ENCODE measurements at places on chromosomes 12 and 14.

GRCh38 chr12:102061560-102062418 lies at the start of gene WASHC3:
Gene WASHC3 (minus strand): TSS chr12:102061991. CDS start chr12:102061962, 29 bp downstream.
- peak; percentile 92 for DNase-seq

DNA sequence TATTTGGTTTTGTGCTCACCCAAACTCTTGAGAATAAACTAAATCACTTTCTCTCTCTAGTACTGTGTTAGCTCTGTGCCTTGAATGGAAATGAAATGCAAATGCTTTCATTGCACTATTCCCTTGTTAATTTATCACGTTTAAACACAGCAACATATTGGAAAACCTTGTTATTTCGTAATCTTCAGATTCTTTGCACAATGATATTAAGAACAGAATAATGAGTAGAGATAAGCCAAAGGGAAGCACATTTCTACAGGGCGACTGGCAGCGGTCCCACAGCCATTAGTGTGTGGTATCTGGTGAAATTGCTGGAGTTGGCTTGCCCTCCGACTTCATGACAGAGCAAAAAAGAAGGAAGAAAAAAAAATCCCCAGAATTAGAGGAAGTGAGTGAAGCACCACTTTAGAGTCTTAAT lies 166.1 kb upstream of the E2F7 start:
- DNase-seq: no peak

GRCh38 chr14:51816031-51816430 lies 44.4 kb upstream of the GNG2 start:
- DNase-seq: no peak

GRCh38 chr12:43004908-43005307 lies 415.4 kb upstream of the PRICKLE1 start:
- DNase-seq: no peak

DNA sequence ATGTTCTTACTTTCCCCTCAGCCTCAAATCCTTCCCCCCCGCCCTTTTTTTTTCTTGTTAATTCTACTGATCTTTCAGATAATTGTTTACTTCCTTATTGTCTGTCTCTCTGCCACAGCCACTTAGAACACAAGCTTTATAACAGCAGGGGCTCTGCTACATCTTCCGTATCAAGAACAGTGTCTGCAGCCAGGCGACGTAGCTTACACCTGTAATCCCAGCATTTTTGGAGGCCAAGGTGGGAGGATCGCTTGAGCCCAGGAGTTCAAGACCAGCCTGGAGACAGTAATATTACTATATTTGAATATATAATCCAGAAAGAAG lies 5.4 kb downstream of the SOS2 start:
- no peak for DNase-seq

- peak; percentile 44 for DNase-seq
Observed at GRCh38 chr14:69484444-69485314, at the start of gene PLEKHD1. Gene PLEKHD1 (plus strand): TSS chr14:69484728. CDS start chr14:69484966, 238 bp downstream.

DNA sequence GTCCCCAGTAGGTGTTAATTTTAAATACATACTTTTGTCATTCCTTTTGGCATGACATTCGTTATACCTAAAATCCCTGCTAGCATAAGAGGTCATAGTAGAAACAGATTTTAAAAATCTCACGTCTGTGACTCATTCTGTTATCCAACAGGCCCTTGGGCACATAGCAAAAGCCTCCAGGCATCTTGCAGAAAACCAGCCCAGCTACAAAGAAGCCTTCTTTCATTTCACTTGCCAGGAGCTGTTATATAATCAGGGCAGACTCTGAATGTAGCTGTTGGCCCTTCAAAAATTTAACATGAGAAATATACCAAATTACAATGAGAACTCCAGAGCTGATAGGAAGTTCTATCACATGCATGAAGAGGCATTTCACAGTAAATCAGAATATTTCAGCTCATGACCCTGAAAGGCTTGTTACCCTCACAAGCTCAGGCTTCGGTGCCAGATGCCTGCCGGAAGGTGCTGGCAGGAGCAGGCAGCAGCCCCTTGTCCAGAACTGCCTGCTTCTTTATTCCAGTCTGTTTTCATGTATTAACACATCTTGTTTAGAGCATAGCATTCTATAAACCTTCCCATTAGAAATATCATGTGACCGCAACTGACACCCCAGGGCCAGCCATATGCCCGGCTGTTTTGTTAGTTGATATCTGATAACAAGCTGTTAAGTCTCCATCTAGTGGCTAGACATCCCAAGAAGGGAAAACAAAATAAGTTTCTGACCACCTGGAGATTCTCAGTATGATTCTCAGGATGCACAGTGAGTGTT lies 17.8 kb downstream of the E2F7 start:
- DNase-seq: no peak

- no peak for DNase-seq
Observed at GRCh38 chr12:110565894-110566871, 16.9 kb downstream of the PPTC7 start.

DNA sequence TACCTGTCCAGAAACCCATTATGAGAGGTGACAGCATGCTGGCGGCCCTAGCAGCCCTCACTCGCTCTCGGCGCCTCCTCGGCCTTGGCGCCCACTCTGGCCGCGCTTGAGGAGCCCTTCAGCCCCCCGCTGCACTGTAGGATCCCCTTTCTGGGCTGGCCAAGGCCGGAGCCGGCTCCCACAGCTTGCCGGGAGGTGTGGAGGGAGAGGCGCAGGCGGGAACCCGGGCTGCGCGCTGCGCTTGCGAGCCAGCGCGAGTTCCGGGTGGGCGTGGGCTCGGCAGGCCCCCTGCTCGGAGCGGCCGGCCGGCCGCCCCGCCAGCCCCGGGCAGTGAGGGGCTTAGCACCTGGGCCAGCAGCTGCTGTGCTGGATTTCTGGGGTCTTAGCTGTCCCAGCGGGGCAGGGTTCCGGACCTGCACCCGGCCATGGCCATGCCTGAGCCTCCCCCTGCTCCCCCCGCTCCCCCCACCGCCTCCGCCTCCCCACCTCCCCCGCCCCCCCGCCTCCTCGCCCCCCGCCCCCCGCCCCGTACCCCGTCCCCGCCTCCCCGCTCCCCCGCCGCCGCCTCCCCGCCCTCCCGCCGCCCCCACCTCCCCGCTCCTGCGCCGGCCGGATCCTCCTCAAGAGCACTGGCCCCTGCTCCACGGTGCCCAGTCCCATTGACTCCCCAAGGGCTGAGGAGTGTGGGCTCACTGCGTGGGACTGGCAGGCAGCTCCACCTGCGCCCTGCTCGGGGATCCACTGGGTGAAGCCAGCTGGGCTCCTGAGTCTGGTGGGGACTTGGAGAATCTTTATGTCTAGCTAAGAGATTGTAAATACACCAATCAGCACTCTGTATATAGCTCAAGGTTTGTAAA lies 163.1 kb downstream of the KLHL28 start:
- DNase-seq: no peak

DNA sequence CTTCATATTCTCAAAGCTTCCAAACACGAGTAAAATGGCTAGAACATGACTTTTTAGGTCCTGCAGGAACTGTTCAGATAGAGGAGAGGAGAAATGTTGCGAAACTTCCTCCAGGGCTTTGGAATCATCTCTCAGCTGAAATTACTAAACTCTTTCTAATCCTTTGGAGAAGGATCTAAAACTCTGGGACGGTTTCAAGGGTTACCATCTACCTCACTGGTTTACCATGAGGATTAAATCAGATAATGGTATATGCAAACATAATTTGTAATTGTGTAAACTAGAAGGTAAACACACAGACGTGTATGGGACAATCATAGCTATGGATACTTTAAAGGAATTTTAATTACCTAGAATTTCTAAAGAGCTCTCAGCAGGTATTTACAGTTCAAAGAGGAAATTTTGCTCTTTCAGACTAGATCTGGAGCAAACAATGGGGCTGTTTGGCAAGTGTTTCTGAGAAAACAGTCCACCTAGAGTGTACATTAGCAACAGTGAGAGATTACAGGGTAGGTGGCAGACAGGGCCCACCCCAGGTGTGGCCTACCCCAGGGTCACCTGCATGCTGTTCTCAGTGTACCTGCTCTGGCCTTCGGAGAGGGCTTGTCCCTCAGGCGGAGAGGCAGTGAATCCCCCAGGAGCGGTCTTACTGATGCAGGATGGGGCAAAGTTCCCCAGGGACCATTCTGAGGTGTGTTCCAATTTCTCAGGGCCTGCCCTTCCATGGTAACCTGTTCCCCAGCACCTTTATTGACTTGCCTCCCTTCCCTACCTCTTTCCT lies 124.7 kb upstream of the MAX start:
- no peak for DNase-seq

- DNase-seq: no peak
Observed at GRCh38 chr14:100402631-100403030, 79.5 kb downstream of the SLC25A47 start.

GRCh38 chr14:34189866-34190265 lies 239.0 kb upstream of the EGLN3 start:
- no peak for DNase-seq
